ENCODE measurements at places on chromosomes 2 and 18.
A peak's percentile ranks its signal among the peaks of the same experiment; 100 is the strongest.

- no peak for DNase-seq
These were observed 8.8 kb upstream of the CABLES1 start for GRCh38 chr18:23126376-23127056.

DNA sequence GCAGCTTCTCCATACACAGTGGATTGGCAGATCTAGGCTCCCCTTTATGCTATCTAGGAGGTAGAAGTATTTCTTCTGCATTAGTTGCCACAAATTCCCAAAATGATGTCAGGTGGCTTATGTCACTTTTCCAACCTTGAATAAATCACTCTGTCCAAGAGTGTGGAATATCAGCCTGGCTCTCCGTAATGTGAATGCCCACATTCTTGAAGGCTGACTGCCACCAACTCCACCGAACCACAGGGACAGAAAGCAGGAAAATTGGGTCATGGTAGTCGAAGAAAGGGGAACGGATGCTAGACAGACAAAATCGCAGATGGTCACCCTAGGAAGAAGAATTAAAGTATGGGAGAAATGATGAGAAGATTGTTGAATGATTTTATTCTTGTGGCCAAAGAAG lies 624.9 kb upstream of the CDH2 start:
- no peak for DNase-seq

DNA sequence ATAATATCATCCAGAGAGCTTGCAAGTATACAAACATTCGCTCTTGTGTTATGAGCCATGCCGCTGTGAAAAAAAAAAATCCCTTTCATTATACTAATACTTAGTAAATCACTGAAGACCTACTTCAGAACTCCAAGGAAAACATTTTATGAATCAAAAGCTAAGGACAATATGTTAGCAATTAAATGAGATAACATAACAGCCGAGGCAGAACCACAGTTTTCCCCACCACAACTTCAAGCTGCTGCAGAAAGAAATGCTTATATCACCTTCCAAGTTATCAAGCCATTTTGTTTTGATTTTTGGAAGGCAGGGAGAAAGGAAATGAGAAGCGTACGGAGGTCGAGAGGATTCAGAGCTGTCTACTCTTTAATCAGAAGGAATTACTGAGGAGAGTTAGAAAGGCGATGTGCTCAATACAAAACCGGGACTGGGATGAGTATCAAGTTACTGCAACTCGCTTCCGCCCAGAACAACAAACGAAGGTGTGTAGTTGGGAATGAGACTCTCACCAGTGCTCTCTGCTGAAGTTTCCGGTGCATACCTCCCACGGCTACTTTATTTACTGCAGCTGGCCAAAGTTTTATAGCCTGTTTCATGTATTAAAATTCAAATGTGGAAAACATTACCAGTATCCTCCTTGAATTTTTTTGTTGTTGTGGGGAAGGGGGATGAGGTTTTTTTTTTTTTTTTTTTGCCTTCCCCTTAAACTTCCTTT lies 292.2 kb upstream of the CCDC68 start:
- no peak for DNase-seq

- DNase-seq, result no peak
These were observed 421.7 kb downstream of the STK39 start for GRCh38 chr2:167825664-167826063.

- DNase-seq, result no peak
These were observed 163.1 kb downstream of the CCDC178 start for GRCh38 chr18:33277431-33277830.

DNA sequence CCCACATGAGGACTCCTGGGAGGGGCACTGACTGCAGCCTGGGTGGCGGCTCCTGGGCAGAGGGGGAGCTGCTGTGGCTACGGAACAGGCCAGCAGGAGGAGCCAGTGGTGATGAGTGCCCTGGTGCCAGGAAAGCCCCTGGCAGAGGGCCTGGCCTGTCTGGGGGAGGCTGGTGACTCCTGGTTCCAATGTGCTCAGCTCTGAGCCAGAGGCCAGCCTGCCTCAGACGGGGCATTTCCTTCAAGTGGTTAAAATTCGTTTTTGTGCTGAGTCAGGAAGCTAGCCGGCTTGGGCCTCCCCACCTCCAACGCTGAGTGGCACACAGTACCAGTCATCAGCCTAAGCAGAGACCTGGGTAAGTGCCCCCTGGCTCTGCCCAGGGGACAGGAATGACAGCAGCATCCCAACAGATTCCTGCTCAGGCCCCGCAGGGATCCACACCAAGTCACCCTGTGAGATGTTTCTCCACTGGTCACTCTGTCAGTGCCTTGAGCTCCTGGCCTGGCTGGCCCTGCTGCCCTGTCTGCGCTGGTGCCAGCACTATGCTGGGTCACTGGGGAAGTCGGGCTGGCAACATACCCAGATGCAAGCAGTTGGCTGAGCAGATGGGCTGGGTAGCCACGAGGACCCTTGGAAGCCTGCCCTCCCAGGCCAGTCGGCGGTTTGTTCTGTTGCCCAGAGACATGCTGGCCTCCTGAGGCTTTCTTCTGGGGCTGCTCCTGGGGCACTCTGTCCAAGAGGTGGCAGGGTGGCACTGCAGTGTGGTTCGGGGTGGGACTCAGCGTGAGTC lies 7.1 kb upstream of the KLF11 start:
- peak; percentile 31 for DNase-seq
